ENCODE measurements at places on chromosomes 16 and 17.

- DNase-seq, result no peak
Measured at GRCh38 chr17:49918591-49918990, 50.4 kb upstream of the DLX4 start.

GRCh38 chr17:35498448-35499178 is 38.9 kb downstream of the SLFN12L start:
- DNase-seq, result no peak

DNA sequence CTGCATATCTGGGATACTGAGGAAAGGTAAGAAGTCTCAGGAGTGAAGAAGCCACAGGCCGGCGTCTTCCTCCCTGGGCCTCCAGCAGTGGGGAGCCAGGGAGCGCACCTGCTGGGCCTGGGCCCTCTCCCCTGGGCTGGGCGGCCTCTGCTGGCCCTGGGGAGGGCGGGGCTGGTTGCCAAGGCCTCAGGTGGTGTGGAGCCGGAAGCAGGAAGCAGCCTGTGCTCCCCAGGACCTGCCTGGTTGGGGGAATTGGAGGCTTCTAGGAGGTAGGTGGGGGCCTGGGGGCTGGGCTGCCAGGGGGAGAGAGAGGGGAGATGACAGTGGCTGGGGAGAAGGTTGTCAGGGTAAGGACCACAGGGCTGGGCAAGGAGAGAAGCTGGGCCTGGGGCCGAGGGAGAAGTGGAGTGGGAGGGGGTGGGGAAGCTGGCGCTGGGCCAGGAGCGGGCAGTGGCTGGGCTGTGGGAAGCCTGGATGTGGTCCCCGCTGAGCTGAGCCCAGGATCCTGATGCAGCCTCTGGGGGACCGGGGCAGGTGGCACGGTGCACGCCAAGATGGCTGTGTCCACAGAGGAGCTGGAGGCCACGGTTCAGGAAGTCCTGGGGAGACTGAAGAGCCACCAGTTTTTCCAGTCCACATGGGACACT is at the start of gene SMIM22:
Gene SMIM22, plus strand, starts transcription at position 189 of the 647 bp plus-strand sequence. Its CDS starts 366 bp downstream, at position 555.
- DNase-seq, result no peak

GRCh38 chr16:54203851-54204505 is 82.6 kb downstream of the IRX3 start:
- no peak for DNase-seq

- no peak for DNase-seq
Measured at GRCh38 chr16:50306287-50306686, 39.9 kb downstream of the ADCY7 start.

DNA sequence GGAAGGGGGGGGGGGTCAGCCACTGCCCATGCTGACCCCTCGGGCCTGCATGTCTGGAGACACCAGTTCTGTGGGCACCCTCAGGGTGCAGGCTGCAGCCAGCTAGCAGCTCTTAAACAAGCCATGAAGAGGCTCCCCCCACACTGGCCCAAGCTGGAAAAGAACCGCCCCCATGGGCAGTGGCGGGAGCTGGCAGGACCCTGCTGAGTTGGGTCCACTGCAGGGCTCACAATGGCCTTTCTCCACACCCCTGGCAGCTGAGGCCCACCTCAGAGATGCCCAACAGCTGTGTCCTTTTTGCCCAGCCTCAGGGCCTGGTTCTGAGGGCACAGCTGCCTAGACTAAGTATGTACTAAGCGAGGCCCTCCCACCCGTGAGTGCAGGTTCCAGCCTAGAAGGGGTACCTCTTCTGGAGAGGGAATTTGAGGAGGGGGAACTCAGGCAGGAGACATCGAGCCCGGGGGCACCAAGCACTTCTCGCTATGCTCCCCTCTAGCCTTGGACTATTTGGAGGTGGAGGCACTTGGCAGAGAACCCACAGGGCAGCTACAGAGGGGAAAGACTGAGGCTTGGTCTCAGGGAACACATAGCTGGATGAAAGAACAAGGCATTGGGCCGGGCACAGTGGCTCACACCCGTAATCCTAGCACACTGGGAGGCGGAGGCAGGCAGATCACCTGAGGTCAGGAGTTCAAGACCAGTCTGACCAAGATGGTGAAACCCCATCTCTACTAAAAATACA is 3.2 kb downstream of the THRA start:
- no peak for DNase-seq

DNA sequence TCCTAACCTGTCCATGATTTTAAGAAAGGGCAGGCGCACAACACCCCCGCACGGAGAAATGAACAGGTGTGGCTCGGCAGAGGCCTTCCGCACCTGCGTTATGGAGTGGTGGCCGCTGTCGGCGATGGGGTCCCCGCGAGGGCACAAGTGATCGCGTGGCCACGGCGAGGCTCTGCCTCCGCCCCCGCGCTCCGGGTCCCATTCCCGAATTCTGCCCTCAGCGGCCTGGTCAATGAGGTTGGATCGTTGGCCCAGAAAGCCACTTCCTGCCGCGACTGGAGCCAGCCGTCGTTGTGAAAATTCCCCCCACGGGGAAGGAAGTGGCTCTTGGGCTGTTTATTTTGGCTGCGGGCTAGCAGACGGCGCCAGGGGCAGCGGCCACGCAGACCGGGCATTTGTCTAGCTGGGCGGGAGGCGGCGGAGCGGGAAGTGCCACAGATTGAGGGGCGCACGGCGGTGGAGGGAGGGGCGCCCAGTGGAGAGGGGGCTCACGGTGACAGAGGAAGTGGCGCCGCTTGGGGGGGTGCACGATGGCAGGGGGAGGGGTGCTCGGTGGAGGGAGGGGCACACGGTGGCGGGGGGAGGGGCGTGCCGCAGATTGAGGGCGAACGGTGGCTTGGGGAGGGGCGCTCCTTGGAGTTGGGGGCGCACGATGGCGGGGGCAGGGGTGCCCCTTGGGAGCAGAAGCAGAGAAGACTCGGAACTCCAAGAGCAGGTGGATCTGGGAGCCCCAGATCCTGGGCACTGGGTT is 25.0 kb downstream of the MRC2 start:
- no peak for DNase-seq

DNA sequence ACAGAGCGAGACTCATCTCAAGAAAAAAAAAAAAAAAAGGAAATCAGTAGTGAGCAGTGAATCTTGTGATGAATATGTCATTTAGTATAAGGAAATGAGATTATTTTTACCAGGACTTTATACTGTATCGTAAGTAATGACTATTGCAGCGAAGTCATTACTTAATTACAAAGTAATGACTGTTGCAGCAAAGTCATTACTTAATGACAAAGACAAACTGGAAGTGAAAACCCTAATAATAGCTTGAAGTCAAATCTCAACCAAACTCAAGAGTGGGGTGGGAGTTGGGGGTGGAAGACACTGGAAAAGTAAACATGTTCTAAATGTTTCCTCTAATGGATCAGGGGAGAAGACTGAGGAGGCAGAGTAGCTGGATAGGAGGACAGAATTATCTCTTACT is 76.5 kb downstream of the ARHGAP44 start:
- no peak for DNase-seq
